ENCODE measurements at places on chromosomes 2 and 18.

DNA sequence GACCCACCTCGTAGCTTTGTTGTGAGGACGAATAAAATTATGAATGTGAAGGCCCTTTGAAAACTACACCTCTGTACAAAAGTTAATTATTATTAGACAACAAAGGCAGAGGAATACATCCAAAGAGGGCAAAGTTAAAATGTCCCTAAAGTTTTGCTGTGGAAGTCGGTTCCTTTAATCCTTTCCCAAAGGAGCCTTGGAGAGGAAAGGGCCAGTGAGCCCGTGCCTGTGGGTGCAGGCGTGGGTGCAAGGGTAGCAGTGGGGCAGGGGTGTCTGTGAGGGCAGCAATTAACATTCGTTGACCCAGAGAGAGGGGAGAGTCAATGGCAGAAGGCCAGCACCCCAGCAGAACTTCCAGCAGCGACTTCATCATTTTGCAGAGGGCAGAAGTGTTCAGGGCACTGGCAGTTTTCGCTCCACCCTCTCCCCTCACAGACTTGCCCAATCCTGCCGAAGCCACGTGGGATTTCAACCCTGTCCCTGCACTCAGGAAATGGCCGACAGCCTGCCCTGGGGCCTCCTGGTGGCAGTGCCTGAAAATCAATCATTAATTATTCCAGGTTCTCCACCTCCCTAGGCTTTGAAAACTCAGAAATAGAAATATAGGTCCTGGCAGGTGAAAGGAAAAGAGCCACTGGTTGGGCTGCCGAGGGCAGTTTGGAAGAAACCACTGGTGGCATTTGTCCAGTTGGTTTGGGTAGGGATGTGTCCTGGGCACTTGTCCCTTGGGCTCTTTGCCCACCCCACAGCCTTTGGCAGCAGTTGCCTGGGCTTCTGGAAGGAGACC, 4.2 kb upstream of the PAX8 start:
- DNase-seq, result no peak
- H3K4me3 ChIP-seq, result no peak overlapping the region
- H3K4me1 ChIP-seq, result no peaks in the 10 kb centered on the region
- H3K36me3 ChIP-seq, result no peaks in the 10 kb centered on the region
- H3K27me3 ChIP-seq, result peaks cover 10% of the 10 kb centered on the region

GRCh38 chr2:240346015-240346752, 89.3 kb upstream of the GPC1 start:
- DNase-seq, result no peak
- H3K27ac ChIP-seq, result no peak overlapping the region
- H3K36me3 ChIP-seq, result no peaks in the 10 kb centered on the region
- no peaks in the 10 kb centered on the region for H3K4me1 ChIP-seq

- H3K4me1 ChIP-seq, result no peaks in the 10 kb centered on the region
- H3K27me3 ChIP-seq, result peaks cover 2% of the 10 kb centered on the region
- DNase-seq, result no peak
- H3K27ac ChIP-seq, result no peak overlapping the region
- no peak overlapping the region for H3K4me3 ChIP-seq
- H3K36me3 ChIP-seq, result no peaks in the 10 kb centered on the region
These were observed 18.2 kb downstream of the FHOD3 start for GRCh38 chr18:36315736-36316135.

DNA sequence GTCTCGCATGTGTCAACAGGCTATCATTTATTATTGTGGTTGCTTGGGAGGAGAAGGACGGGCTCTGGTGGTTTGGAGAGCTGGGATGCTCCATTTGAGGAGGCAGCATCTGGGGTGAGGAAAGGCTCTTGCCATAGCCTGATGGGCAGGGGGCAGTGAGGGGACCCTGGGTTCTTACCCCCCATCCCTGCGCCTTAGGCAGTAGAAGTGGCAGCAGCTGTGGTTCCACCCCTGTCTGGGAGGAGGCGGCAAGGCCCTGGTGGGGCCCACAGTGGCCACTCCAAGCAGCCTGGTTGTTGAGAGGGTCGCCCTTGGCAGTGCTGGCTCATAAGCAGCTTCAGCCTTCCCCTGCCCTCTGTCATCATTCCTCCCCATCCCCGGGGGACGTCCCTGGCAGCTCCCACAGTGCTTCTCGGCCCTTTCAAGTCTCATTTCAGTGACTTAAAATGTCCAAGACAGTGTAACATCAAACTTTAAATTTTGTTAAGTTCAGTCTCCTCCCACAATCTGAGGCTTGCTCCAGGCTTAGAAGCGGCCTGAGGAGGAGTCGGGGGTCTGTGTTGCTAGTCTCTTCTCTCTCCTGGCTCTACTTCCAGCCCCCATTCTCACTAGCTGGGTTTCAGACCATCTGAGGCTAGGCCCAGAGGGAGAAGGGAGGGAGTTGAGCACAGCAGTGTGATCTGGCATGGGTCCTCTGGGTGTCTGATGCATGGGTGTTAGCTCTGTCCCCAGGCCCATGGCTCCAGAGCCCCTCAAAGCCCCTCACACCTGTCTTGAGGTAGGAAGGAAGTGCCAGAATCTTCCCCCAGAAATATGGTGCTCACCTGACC, 34.9 kb upstream of the PTPN4 start:
- no peak for DNase-seq
- H3K4me3 ChIP-seq, result no peak overlapping the region
- no peaks in the 10 kb centered on the region for H3K27me3 ChIP-seq
- H3K4me1 ChIP-seq, result no peaks in the 10 kb centered on the region

DNA sequence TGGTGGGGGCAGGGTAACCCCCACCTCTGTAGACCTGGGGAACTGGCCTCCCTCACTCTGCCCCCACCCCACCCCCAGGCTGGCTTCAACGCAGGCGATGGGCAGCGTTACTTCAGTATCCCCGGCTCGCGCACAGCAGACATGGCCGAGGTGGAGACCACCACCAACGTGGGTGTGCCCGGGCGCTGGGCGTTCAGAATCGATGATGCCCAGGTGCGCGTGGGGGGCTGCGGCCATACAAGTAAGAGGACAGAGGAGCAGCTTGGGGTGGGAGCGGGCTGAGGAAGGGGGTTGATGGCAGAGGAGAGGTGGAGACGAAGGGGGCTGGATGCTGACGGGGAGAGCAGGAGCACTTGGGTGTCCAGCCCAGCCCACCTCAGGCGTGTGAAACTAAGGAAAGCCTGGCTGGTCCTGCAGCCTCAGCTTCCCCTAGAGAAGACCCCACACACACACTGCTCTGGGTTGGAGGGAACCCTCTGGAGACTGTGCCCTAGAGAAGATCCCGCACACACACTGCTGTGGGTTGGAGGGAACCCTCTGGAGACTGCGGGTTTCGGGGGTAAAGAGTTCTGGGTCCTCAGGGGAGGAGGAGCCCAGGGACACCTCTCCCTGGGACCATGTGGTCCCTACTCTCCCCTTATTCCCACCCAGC, 36.2 kb downstream of the SNED1 start:
- H3K4me3 ChIP-seq, result no peak overlapping the region
- DNase-seq, result no peak
- H3K27me3 ChIP-seq, result no peaks in the 10 kb centered on the region
- peaks cover 5% of the 10 kb centered on the region for H3K36me3 ChIP-seq
- peaks cover 31% of the 10 kb centered on the region for H3K4me1 ChIP-seq

GRCh38 chr2:66189553-66189952, 245.4 kb upstream of the MEIS1 start:
- no peaks in the 10 kb centered on the region for H3K36me3 ChIP-seq
- no peaks in the 10 kb centered on the region for H3K4me1 ChIP-seq
- H3K4me3 ChIP-seq, result no peak overlapping the region
- no peak for DNase-seq

- H3K4me1 ChIP-seq, result no peaks in the 10 kb centered on the region
- H3K4me3 ChIP-seq, result no peak overlapping the region
- H3K27me3 ChIP-seq, result no peaks in the 10 kb centered on the region
- H3K36me3 ChIP-seq, result no peaks in the 10 kb centered on the region
These were observed 289.9 kb downstream of the NDUFA10 start for GRCh38 chr2:239735131-239735828.

DNA sequence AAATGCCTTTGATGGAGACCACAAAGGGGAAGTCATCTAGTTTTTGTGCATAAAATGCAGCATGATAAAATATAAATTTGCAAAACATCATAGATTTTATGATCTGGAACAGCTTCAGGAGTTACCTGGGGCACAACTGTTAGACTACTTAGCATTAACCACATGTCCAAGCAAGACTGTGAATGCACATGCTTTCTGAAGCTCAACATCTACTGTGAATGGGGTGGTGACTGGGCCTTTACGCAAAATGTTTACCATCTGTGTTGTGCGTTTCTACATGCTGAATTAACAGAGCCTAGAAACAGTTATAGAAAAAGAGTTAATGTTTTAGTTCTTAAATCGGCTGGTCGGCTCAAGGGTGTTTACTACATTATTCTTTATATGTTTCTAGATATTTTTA, 45.5 kb downstream of the KCTD1 start:
- H3K36me3 ChIP-seq, result no peaks in the 10 kb centered on the region
- H3K27ac ChIP-seq, result no peak overlapping the region
- no peak overlapping the region for H3K4me3 ChIP-seq
- H3K27me3 ChIP-seq, result no peaks in the 10 kb centered on the region

DNA sequence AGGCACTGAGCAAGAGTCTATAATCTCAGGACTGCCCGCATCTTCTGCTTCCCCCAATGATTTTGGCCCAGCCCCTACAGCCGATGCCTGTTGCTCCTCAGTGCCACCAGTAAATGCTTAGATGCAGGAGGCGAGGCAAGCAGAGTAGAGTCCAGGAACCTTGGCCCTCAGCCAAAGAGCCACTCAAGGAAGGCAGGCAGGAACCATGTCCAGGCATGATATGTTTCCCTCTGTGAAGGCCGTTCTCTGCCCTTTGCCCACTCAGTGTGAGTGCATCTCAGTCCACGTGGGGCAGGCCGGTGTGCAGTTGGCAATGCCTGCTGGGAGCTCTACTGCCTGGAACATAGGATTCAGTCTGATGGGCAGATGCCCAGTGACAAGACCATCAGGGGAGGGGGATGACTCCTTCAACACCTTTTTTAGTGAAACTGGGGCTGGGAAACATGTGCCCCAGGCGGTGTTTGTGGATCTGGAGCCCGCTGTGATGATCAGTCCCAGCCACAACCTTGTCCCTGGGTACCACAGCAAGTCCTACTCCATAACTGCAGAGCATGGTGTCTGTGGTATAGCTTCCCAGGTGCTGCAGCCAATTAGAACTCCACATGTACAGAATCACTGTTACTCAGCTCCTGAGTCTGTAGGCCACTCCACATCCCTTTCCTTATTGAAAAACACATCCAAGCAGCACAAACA, 9.7 kb upstream of the DNAJB2 start:
- DNase-seq, result no peak
- no peaks in the 10 kb centered on the region for H3K4me1 ChIP-seq
- no peak overlapping the region for H3K27ac ChIP-seq
- no peak overlapping the region for H3K4me3 ChIP-seq

- no peak overlapping the region for H3K4me3 ChIP-seq
- H3K36me3 ChIP-seq, result no peaks in the 10 kb centered on the region
- no peak overlapping the region for H3K27ac ChIP-seq
- H3K27me3 ChIP-seq, result no peaks in the 10 kb centered on the region
- no peak for DNase-seq
These were observed 97.4 kb upstream of the LRATD1 start for GRCh38 chr2:14535156-14535555.

- H3K36me3 ChIP-seq, result no peaks in the 10 kb centered on the region
- no peaks in the 10 kb centered on the region for H3K4me1 ChIP-seq
- no peak for DNase-seq
- no peaks in the 10 kb centered on the region for H3K27me3 ChIP-seq
- H3K4me3 ChIP-seq, result no peak overlapping the region
These were observed 154.4 kb downstream of the ASB1 start for GRCh38 chr2:238581126-238581525.

DNA sequence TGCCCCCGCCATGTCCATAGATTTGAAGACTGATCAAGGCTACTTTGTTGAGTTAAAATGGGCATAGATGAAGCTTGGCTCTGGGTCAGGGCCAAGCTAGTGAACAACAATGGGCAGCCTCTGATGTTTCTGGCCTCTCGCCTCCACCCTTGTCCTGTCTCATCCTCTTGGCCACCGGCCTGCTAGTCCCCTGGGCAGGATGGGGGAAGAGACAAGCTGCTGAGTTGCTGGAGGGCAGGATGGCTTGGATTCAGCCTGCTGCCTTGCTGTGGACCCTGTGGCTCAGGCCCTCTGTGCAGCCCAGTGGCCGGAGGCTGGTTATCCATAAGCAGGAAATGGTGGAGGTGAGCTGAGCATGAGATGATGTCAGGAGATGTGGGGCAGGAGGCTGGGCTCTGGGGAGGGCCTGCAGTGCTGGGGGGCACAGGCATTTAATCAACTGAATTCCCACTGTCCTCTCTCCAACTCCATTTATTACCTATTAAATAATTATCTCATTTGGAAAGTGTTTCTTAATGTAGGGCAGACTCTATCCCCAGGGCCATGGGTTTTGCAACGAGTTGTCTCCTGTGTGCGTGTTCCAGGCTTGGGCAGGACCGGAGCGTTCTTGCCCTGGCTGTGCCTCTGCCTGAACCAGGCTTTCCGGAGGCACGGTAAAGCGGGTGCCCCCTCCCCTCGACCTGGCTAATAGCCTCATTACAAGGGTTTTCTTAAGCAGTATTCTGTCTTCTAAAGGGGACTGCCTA, 122.9 kb downstream of the GLI2 start:
- H3K36me3 ChIP-seq, result no peaks in the 10 kb centered on the region
- H3K4me3 ChIP-seq, result no peak overlapping the region
- H3K27me3 ChIP-seq, result no peaks in the 10 kb centered on the region
- no peak for DNase-seq

DNA sequence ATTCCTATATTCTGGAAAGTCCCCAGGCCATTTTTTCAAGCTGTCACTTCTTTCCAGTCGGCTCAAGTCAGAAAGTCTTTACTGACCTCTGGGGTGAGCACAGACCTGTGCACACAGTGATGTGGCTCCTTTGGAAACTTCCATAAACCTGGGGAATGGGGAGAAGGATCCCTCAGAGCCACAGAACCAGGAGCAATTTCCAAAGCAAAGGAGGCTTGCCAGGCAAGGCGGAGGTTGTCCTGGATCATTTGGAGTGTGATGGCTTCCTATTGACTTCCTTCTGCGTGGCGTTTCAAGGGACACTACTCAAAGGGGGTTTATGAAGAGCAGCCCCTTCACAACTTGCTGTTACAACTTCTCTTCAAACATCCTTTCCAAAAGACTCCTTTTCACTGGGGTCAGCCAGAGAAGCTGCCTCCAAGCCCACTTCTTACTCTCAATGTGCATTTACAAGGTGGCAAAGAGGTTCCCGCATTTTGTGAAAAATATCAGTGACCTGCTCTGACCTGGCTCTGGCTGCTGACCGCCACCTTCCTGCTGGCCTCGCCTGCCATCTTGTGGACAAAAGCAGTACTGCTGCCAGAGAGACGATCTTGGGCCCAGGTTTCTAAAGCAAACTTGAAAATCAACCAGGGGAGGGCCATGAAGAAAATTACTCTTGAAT, 18.2 kb upstream of the TMEM247 start:
- H3K36me3 ChIP-seq, result no peaks in the 10 kb centered on the region
- no peak overlapping the region for H3K27ac ChIP-seq
- no peak overlapping the region for H3K4me3 ChIP-seq

GRCh38 chr2:181632733-181633401, 24.0 kb downstream of the CERKL start:
- DNase-seq, result no peak
- peaks cover under 1% of the 10 kb centered on the region for H3K27me3 ChIP-seq
- H3K4me1 ChIP-seq, result no peaks in the 10 kb centered on the region
- no peak overlapping the region for H3K4me3 ChIP-seq
- H3K27ac ChIP-seq, result no peak overlapping the region

Data from CD4-positive, CD25-positive, alpha-beta regulatory T cell (primary cell).